ENCODE measurements at places on chromosomes 1 and 21. TPM values are rescaled to one million over a fixed set of nuclear protein-coding genes. Genes with fewer than 3 reads are reported as not detected.

PDC gene
- total RNA-seq: not detected

MOB3C gene
- 4.8 TPM for total RNA-seq

NEK7 gene
- total RNA-seq: 193 TPM

ZSCAN20 gene
- total RNA-seq: 6.0 TPM

TEKT2 gene
- total RNA-seq: not detected

BTBD19 gene
- total RNA-seq: 2.5 TPM

AGBL4 gene
- not detected for total RNA-seq

ZNF670 gene
- total RNA-seq: 2.7 TPM

Measured in pericardium fibroblast (primary cell).